ENCODE measurements at places on chromosomes 3 and 15.

DNA sequence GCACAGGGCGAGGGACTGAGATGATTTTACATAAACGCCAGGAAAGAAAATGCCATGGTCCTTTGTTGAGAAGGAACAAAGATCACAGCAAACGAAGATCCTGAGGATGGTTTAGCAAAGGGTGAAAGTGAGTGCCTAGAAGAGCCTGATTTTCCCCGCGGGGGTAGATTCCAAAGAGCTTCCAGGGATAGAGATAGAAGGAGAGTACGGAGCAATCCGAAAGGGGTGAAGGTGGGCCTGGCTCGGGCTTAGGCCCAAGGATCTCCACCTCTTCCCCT, 977 bp downstream of the CDC25A start:
- no peak for DNase-seq

GRCh38 chr15:56366211-56366610, 985 bp downstream of the TEX9 start:
- no peak for DNase-seq

GRCh38 chr3:123150449-123151215, 51.1 kb upstream of the SEC22A start:
- DNase-seq: no peak

DNA sequence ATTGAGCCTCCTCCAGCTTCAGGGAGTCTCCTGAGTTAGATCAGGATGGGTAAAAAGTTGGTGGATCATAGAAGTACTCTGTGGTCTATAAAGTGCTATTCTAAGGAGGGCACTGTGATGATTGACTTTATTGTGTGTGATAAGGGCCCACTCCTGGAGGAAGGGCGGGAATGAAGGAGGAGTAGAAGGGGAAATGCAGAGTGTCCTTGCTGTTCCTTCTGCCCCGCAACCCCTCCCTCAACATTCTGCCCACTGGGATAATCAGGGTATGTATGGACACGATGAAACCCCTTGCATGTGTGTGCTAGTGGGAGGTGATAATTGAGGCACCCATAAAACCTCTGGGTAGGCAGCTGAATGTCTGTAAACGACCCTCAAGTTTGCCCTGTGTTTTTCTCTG, 66.2 kb downstream of the CLDN11 start:
- no peak for DNase-seq

DNA sequence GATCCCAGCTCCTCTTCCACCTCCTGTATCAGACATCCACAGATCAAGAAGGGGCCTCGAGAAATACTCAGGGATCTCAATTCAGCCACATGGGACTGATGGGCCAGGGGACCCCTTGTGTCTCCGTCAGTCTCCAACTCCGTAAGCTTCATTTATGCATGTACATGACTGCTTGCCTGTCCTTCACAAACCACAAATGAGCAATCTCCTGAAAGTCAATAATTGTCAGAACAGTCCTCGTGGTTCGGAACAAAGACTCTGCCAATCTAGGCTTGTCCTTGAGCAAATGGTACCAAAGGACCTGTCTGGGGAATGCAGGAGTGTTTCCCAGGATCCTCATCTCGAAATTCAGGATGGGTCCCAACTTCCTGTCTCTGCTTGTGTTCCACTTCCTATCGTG, 20.8 kb downstream of the SLC12A8 start:
- no peak for DNase-seq
